NCI-H1436 (cell line): ENCODE measurements at places on chromosomes 6 and 20.

DNA sequence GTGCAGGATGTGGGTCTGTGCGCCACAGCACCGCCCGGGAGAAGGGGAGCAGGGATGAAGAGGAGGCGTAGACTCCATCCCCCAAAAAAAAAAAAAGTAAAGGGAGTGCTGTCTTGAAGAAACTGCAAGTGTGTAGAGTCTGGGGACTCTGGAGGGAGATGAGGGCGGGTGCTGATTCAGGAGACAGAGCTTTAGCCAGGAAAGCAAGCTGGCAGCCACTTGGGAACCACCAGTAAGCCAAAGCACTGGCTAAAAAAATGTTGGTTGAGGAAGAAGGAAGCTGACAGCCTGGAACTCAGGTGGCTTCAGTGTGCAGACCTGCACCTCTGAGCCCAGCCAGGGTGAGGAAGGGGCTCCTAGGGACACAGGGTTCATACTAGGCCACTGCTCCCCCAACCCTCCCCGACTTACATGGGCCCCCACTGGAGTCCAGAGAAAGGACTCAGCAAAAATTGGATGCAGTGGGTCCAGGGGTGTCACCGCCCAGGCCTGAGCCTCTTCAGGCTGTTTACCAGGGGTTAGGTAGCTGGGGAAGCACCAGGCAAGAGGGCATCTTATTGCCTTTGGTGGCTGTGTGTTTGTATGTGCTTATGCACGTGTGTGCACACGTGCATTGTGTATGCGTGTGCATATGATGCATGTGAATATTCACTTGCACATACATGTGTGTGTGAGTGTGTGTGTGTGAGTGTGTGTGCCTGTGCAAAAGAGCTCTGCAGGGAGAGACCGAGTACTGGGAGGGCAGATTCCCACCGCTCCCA lies 153.5 kb upstream of the MLN start:
- DNase-seq, result no peak

- DNase-seq, result no peak
Measured at GRCh38 chr6:40755046-40755681, 168.0 kb upstream of the LRFN2 start.

GRCh38 chr6:120785459-120786086 lies 548.7 kb downstream of the TBC1D32 start:
- DNase-seq, result no peak

DNA sequence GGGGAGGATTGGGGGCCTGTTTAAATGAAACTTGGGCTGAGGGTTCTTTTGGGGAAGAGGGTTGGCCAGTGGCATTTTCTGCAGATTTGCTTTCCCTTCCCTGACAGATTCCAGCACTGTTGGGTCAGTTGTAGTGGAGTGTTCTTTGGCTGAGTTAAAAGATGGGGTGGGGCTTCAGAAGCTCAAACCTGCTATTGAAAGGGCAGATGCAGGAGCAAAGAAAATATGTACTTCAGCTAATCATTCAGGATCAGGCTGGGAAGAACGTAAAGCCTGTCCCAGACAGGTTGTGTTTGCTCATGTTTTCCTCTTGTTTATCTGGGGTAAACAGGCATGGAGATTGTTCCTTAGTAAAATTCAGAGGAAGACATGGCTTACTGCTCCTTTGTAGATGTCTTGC lies 2.5 kb downstream of the SASH1 start:
- DNase-seq, result no peak

- no peak for DNase-seq
Measured at GRCh38 chr20:4073852-4074741, 58.7 kb upstream of the RNF24 start.

GRCh38 chr6:52243282-52243893 lies 912 bp downstream of the IL17F start:
- no peak for DNase-seq

DNA sequence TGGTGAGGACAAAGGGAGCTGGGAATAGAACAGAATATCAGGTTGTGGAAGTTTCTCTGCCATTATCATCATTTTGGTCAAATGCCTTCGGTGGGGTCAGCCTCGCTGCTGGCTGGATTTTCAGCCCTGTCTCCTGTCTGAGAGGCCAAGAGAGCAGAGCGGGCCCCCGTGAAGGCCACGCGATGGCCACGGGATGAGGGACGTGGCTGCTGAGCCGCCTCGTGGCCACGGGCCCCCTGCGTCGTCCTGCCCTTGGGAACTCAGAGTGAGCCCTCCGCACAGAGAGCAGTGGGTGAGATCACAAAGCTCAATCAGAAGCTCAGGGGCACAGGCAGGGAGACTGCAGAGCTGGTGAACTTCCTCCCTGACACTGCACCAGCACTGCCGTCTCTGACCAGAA lies 363.7 kb downstream of the CDH4 start:
- no peak for DNase-seq

DNA sequence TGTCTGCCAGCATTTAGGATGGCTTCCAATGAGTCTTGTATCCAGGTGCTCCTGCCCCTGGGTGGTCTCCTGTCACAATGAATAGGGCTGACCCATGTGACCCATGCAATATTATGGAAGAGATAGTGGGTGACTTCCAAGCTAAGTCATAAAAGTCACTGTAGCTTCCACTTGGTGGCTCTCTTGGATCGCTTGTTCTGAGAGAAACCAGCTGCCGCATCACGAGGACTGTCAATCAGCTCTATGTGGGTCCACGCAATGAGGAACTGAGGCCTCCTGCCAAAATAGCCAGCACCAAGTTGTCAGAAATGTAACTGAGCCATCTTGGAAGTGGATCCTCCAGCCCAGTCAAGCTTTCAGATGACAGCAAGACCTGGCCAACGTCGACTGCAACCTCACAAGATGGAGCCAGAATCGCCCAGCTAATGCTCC lies 14.9 kb upstream of the MATN4 start:
- DNase-seq, result no peak

GRCh38 chr6:34390531-34391472 lies 1.7 kb downstream of the NUDT3 start:
- no peak for DNase-seq

GRCh38 chr20:62463651-62464424 lies 12.0 kb downstream of the GATA5 start:
- DNase-seq, result no peak

GRCh38 chr6:127198549-127198948 lies 68.1 kb upstream of the RNF146 start:
- DNase-seq, result no peak

DNA sequence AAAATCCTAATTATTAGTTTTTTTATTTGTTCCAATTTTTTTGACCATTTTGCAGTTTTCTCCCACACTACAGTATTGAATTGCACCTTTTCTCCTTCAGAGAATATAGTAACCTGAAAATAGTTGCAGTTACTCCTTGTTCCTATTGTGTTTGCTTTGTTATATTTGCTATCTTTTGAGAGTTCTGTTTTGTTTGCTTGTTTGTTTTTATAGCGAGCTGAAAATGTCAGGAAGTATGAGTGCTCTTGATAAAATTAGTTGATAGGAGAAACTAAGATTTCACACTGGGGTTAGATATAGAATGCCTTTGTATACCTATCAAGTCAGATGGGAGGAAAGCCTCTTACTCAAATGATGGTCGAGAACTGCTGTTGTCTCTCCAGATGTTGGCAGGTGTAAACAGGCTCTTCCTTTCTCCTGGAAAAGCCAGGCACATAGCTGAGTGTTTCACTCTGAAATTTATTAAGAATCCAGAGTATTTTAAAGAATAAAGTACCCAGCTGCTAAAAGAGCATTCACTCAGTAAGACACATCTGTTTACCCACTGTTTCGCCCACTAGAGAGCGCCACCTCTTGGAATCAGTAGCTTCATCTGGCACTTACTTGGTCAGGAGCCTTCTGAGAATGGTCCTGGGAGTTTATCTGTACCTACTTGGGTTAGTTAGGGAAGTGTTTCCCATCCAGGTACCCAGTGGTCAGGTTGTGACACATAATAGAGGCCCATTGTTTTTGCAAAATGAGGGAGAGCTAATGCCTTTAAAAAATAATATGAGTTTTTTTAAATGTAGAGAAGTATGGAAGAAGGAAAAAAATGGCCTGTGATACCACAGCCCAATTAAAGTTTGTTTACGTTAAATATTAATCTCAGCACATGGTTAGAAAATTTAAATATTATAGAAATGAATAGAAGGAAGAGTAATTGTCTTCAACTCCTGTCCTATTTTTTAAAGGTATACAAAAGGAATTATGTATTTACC lies 11.2 kb downstream of the NT5DC1 start:
- peak; percentile 9 for DNase-seq

DNA sequence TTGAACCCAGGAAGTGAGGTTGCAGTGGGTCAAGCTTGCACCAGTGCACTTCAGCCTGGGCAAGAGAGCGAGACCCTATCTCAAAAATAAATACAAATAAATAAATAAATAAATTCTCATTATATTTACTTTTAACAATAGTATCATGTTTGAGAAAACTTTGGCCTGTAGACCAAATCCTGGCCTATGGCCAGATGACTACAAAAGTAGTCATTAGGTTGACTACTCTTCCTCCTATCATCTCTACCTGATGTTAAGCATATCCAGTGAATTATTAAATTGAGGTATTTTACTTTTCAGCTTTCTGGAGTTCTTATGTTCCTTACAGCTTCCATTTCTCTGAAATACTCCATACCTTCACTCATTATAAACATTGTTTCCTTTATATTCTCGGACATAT lies 280.6 kb downstream of the LAMA2 start:
- no peak for DNase-seq

DNA sequence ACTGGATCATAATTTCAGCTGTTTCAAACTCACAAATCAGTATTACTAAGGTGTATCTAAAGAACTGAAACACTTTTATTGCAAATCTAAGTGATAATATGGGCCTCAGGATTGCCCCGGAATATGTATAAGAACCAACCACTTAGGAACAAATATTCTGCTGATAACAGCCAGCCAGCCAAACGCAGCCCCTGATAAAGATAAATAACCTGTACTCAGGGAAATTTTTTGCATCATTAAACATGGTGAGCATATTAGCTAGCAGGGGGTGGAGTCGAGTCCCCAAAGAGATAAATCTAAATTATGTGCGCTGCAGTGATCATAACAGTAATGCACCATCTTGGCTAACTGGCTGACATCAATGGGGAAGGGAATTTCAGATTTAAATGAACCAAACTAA lies 410.2 kb upstream of the MAP3K7 start:
- DNase-seq, result no peak

GRCh38 chr6:116277124-116277523 lies 2.6 kb downstream of the TSPYL1 start:
- DNase-seq, result no peak

- no peak for DNase-seq
Measured at GRCh38 chr6:11330413-11330760, 97.9 kb upstream of the NEDD9 start.

- DNase-seq, result peak; percentile 73
Measured at GRCh38 chr6:72553531-72554511, 68.0 kb upstream of the KCNQ5 start.

- no peak for DNase-seq
Measured at GRCh38 chr6:170018936-170019817, 267.8 kb downstream of the ERMARD start.

DNA sequence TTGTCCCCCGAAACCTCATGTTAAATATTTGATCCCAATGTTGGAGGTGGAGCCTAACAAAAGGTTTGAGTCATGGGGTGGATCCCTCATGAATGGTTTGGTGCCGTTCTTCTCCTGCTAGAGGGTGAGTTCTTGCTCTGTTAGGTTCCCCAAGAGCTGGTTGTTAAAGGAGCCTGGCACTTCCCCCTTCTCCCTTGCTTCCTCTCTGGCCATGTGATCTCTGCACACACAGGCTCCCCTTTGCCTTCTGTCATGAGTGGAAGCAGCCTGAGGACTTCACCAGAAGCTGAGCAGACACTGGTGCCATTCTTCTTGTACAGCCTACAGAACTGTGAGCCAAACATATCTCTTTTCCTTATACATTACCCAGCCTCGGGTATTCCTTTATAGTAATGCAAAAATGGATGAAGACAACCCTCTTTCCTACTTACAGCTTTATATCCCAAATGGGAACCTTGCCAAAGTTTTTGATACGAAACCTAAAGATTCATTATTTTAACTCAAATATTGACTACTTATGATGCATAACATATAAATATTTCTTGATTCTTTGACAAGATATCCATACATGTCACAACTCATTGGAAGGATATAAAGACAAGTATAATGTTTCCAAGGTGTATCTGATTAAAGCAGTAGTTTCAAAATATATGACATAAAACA lies 61.0 kb downstream of the RNF182 start:
- DNase-seq, result no peak

DNA sequence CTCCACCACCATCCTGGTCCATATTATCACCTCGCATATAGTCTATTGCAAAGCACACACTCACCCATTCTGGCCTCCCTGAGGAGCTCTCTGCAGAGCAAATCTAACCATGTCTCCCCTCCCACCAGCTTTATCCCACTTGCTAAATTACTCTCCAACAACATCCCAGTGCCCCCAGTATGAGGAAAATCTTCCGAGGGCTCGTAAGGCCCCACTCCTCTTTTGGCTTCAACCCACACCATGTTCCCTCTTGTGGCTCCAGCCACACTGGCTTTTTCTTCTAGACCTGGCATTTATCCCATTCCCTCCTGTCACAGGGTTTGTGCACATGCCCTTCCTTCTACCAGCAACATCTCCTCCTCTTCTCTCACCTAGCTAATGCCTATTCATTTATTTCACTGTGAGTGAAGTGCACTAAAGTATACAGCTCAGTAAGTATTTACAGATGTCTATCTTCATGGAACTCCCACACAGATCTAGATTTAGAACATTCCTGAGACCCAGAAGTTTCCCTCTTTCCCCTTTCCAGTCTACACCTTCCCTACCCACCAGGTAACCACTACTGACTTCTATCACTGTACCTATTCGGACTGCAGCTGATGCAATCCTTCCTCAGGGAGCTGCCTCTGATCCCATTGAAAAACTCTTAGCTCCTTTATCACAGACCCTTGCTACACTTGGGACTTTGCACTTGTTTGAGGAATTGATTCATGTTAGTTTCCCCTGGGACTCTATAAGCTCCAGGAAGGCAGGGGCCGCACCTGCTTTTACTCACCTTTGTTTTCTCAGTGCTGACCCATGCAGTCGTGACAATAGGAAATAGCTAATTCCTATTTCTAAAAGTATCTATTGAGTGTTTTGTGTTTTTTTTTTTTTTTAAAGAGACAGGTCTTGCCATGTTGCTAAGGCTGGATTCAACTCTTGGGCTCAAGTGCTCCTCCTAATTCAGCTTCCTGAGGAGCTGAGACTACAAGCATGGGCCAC lies 15.5 kb downstream of the MRPL14 start:
- DNase-seq, result no peak

DNA sequence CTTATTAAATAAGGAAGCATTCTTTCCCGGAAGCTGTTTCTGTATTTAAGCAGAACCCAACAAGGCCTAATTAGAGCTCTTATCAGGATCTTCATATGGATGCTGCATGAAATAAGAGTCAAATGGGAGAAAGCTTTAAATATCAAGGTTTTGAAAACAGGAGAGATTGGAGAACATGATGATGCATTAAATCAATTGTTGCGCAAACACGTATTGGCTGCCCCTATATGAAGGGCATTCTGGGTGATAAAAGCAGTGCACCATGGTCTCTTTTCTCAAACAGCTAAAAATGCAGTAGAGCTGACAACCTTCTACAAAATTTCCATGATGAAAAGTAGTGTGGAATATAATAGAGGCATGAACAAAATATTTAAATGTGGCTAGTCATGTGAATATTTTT lies 98.9 kb downstream of the TBXT start:
- DNase-seq, result no peak

- DNase-seq, result no peak
Measured at GRCh38 chr6:131890091-131890490, 61.1 kb downstream of the CCN2 start.
